ENCODE measurements at places on chromosomes 2 and 18.

DNA sequence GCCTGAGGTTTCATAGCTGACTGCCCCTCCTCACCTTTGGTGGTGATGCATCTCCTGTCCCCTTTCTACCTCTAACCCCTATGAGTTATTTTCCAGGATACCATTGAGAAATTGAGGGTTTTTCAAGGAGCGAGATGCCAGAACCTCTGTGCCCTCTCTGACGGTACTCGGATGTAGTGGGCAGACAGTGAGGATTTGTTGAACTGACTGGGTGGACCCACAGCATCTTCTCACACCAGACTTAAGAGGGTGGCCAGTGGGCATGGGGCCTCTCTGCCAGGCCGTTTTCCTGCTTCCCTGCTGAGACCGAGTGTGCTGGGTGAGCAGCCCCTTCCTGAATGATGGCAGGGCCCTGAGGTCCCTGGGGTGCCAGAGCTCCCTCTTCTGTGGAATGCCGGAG, 46.3 kb downstream of the ARHGEF4 start:
- DNase-seq = peak; percentile 60

DNA sequence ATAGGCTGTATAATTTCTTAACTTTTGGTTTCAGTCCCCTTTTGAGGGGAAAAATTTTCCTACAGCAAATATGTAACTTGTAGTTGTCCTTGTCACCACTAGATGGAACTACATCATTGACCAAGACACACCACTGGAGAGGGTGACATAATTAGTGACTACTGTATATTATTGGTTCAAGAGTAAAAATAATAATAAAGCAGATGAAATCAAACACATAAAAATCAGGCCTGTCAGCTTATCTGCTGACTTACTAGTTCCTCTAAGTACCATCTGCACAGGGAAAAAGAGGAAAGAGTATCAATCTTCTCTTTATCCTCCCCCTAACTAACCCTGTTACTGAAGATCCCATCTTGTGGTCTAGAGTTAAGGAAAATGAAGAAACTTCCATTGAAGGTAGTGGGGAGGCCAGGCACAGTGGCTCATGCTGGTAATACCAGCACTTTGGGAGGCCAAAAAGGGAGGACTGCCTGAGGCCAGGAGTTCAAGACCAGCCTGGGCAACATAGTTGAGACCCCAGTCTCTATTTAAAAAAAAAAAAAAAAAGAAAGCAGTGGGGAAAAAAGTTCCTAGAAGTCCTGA, 29.6 kb upstream of the ENOSF1 start:
- DNase-seq = no peak

- DNase-seq = no peak
Measured at GRCh38 chr18:45749918-45750689, 26.1 kb downstream of the SLC14A1 start.

DNA sequence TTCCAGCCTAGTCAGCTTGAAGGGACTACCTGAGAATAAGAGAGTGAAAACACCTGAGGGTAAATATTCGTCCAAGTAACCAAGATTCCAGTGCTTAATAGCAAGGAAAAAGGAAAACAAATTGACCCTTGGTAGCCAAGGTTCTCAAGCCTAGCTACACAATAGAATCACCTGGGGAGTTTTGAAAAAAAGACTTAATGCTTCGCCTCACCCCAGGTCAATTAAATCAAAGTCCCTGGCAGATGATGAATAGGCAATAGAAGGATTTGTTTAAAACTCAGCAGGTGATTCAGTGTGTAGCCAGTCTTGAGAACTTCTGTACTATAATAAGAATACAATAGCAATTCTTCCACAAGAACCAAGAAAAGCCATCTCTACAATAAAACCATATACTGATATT, 500.2 kb downstream of the XIRP2 start:
- no peak for DNase-seq

- DNase-seq = no peak
Measured at GRCh38 chr18:69599377-69599776, 198.7 kb downstream of the DOK6 start.

- no peak for DNase-seq
Measured at GRCh38 chr2:191319186-191319585, 74.0 kb downstream of the MYO1B start.

- DNase-seq = no peak
Measured at GRCh38 chr2:133390156-133390555, 178.1 kb downstream of the NCKAP5 start.

GRCh38 chr18:23133860-23134779, 1.2 kb upstream of the CABLES1 start:
- DNase-seq = no peak

All from mesenteric fat pad (tissue), 1 donor.